Stimulated activated CD8-positive, alpha-beta memory T cell treated with anti-CD3 and anti-CD28 coated beads, Interleukin-4, amount 100 ng/mL, for 24 hours (primary cell): ENCODE measurements at places on chromosomes 1 and 21.

DNA sequence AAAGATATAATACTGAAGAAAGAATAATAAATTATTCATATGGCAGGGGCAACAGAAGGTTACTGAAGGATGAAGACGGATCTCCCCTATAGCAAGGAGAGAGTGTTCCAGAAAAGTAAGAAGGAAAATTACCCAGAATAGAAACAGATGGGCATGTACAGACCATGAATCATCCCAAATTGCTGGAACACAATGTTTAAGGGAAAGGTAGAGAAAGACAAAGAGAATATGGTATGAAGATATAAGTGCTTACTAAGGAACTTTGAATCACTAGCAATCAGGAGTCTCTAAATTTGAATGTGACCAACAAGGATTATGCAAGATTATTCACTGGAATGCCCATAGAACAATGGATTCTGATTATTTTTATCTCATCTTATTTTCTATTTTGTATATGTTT lies 375.4 kb downstream of the COL11A1 start:
- DNase-seq = no peak

DNA sequence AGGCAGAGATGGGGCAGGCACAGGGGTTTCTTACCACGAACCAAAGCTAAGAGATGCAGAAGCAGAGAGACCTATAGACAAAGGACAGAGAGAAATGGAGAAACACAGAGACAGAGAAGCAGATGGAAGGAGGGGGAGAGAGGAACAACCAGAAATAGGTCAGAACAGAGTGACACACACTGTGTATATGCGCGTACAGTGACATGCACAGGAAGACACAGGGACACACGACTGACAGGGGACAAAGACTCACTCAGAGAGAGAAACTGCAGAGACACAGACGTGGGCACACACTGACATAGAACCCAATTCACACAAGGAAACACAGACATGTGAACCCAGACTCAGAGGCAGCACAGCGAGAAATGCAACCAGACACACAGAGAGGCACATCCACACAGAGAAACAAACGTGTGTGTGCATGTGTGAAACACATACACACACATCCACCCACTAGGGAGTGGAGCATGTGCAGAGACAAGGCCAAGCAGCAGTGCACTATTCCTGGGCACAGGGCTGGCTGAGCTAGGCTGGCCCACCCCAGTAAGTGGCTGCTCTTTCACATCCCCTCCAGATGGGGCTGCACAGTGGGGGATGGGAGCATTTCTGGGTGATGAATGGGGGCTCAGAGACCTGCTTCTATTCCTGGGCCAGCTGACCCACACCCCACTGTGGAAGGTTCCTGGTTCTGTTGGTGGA lies 123.4 kb upstream of the CSF3R start:
- DNase-seq = no peak

DNA sequence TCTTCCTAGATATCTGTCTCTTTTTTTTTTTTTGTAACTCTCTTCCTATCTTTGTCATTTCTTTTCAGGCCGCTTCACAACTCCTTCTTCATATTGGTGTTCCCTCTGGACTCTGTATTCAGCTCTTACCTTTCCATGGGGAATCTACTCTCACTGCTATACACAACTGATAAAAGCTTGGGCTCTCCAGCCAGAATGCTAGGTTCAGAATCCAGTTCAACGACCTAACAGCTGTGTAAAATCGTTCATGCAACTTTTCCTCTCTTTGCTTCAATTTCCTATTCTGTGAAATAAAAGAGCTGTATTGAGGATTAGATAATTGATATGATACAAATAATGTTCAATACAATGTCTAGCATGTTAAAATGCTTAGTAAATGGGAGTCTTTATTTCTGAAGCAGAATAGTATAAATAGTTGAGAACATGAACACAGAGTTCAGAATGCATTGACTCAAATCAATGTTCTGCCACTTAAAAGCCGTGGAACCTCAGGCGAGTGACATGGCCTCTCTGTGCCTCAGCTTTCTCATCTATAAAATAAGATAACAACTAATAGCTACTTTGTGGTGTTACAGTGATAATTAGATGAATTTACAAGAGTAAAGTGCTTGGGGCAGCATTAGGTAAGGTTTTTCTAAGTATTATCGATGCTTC lies 88.5 kb downstream of the DENND1B start:
- no peak for DNase-seq

DNA sequence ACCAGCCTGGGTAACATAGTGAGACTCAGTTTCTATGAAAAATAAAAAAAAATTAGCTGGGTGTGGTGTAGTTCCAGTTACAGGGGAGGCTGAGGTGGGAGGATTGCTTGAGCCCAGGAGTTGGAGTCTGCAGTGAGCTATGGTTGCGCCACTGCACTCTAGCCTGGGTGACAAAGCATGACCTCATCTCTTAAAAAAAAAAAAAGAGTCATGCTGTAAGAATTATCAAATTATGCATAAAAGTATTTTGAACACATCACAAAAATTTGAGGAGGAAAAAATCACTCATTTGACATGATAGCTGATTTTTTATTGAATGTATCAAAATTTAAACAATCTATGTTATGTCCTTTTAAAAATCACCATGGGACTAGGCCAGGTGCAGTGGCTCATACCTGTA lies 17.8 kb downstream of the CCDC30 start:
- no peak for DNase-seq

GRCh38 chr1:208446271-208446691 lies 202.1 kb upstream of the PLXNA2 start:
- DNase-seq = no peak

- no peak for DNase-seq
Observed at GRCh38 chr1:17588048-17588871, 48.8 kb downstream of the ARHGEF10L start.

DNA sequence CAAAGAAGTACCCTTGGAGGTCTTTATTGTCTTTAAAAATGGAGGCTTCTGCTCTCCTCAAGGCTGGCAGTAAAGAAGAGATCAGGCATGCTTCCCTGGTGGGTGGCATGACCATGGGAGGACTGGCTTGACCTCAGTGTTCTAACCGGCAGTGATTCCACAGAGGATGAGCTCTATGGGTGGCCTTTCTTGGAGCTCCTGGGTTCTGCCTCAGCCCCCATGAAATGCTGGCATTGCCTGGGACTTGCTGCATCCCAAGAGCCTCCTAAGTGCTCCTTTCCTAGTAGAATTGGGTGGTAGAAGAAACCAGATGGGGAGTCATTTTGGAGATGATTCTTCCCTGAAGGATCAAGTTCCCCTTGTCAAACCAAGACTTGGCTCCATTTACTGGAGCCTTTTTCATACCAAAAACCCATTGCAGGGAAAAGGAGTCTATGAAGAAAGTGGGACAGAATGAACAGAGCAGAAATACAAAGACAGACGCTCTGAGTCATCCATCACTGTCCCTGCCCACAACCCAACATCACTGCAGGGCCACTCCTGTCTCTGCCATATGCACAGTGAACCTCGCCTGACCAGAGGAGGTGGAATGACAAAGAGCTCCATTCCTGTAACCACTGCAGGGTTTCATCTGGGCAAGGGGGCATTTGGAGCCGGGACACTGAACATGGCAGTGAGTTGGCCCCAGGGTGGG lies 42.4 kb downstream of the RIMS3 start:
- no peak for DNase-seq

- DNase-seq = no peak
Observed at GRCh38 chr1:61279570-61279969, 197.2 kb downstream of the NFIA start.

DNA sequence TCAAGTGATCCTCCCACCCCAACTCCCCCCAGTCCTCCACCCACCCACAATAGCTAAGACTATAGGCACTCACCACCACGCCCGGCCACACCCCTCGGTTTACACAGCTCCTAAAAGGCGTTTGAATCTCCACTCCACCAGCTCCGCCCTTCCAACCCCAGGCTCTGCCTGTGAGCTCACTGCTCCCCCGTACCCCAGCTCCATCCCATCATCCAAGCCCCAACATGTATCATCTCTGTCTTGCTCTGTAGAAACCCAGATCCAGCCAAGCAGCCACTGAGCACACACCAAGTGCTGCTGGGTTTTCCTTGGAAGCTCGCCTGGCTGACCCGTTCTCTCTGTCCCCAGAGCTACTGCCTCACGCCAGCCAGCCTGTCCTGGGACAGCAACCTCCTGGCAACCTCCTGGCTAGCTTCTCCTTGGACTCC lies 12.0 kb upstream of the S100A2 start:
- no peak for DNase-seq

DNA sequence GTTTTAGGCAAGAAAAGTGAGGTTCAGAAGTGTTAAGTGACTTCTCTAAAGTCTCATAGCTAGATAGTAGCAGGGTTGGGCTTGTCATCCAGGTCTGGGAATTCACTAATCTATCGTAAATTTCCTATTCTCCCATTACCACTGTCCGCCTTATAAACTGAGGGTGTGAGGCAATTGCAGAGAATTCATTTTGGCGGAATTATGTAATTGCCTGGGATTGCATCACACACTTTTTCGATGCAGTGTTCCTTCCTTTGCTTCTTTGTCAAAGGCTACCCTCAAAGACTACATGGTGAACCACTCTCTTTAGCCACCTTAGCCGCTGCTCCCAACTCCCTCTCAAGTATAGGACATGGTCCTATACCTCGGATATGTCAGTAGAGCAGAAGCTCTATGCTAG lies 19.1 kb downstream of the SELP start:
- no peak for DNase-seq
